ENCODE measurements at places on chromosomes 5 and 9.

DNA sequence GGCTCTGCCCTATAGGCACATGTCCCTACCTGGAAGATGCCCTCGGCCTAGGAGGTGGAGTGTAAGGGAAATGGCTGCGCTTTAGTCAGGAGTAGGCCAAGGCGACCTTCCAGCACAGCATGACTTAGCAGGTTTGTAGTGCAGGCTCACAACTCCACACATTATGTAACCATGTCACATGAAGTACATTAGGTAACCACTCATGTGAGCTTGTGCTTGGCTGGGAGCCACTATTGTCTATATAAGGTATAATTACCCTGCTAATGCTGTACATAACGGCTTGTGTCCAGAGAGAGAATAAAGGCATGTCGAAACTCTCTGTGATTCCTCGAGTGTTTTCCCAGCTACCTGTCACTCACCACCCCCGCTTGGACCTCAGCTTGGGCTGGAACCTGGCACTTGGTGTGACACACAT lies 74.9 kb downstream of the CAMK4 start:
- DNase-seq = peak; percentile 1

- no peak for DNase-seq
These were observed 61.8 kb downstream of the ERAP1 start for GRCh38 chr5:96745844-96746531.

DNA sequence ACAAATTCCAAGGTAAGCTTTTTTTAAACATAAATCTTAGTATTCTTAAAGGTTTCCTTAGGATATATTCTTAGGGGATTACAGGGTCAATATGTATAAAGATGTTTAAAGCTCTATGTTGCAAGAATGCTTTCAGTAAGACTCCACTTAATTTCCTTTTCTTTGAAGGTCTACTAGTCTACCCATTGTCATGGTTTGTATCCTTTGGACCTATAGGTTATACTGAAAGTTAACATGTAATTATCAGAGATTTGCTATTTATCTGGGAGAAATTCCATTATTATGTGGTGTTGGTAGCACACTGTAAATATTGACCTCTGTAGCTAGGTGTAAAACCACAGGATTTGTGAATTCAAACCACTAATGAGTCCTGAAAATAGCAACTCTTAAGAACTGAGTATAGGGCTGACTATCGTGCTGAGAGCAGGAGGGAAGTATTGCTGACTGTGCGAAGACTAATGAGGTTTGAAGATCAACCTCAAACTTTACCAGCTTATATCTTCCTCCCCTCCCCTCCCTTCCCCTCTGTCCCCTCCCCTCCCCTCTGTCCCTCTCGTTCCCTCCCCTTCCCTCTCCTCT lies 85.6 kb downstream of the GADD45G start:
- DNase-seq = no peak

DNA sequence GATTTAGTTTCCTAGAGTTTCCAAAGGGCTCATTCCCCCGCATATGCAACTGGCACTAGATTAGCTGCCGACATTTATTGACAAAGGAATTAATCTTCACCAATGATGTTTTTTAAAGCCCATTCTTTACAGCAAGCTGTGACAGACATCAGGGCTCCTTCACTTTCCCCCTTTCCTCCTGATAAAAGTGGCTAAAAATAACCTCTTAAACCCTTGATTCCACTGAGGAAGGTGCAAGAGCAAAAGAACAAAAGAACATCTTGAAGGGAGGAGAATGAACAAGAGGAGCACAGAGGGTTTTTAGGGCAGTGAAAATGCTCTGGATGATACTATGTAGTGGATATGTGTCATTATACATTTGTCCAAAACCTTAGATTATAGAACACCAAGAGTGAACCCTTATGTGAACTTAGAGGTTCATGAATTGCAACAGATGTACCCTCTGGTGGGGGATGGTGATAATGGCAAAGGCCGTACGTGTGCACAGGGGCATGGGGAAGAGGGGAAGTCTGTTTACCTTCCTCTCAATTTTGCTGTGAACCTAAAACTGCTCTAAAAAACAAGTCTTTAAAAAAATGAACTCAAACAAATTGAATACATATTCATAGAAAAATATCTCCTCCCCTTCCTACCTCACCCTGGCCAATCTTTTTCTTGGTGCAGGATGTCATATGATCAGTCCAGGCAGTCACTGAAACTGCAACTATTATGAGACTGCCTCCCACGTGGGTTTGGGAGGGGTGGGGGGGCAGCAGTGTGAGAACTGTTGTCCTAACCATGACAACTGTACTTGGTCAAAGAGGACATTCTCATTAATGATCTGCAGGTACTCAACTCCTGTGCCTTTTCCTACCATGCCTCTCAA lies 83.0 kb downstream of the MARCHF3 start:
- DNase-seq = no peak

DNA sequence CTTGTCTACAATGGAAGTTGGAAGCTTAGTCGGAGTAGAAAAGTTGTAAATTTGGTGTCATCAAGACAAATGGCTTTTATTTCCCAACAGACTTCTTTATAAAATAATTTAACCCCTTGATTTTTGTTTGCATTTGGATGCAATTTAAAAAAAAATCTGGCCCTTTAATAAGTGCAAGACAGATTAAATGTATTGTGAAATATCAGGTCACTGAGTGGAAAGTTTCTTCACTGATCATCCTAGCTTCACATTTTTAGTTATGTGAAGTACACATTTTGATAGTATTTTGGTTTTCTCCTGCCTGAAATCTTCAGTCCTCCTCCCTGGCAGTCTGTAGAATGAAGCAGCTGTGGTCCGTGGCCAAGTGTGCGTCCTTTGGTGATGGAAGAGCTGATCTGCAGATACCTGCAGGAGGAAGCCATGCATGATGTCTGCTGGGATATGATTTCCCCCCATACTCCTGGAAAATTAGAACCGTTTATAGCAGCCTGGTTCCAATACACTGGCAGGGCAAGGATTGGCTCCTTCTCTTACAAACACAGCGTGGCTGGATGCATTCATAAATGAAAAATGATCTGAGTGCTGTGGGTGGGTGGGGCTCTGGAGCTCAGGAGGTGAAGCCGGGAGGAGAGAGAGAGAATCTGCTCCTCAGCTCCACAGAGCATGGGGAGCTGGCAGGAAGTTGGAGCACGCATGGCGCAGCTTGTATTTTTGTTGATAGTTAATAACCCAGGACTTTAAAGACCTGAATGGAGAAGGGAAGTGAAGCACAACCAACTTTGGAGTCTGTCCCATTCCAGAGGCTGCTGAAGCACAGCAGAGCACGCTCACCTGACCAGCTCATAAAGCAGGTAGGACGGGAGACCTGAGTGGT lies 238.4 kb downstream of the GOLPH3 start:
- DNase-seq = no peak
